H1 (cell line): ENCODE measurements at places on chromosomes 4 and X. TPM values are rescaled to one million over a fixed set of nuclear protein-coding genes. Genes with fewer than 3 reads are reported as not detected.
A peak's percentile ranks its signal among the peaks of the same experiment; 100 is the strongest.

- DNase-seq: no peak
Measured at GRCh38 chr4:189377569-189377968, 563.1 kb upstream of the FRG1 start.

- DNase-seq: no peak
Measured at GRCh38 chr4:39609454-39609931, 29.2 kb downstream of the SMIM14 start.

DNA sequence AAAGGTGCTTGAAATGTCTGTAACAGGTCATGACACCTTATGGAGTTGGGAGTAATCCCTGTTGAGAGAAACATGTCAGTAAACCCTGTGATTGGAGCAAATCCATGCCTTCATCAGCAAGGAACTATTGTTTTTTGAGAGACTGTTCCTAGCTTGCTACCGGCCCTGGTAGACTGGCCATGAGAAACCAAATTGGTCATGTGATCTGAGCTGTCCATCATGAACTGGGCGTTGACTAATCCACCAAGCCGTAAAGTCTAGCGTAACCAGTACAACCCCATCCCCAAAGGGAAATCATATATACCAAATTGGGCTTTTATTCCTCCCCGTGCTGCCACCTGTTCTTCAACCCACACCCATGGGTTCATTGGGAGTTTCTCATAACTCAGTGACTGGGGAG lies 143.7 kb downstream of the PHF8 start:
- DNase-seq: no peak

DNA sequence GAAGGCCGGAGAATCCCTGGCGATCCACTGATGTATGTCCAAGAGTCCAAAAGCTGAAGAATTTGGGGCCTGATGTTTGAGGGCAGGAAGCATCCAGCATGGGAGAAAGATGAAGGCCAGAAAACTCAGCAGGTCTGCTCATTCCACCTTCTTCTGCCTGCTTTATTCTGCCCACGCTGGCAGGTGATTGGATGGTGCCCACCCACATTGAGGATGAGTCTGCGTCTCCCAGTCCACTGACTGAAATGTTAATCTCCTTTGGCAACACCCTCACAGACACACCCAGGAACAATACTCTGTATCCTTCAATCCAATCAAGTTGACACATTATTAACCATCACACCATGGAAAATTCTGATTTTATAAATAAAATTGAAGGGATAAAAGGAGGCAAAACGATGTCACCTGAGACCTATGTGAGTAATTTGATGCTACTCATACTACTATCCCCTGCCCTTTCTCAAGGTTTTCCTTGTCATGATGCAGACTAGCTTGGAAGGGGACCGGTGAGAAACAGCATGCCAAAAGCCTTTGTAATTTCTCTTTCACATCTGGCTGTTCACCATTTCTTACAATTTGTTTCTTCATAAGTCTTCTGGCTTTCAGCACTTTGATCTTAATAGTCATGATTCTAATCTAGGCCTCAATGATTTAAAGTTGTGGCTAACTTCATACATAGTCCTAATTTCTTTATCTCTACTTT lies 9.7 kb upstream of the PYURF start:
- no peak for DNase-seq

DNA sequence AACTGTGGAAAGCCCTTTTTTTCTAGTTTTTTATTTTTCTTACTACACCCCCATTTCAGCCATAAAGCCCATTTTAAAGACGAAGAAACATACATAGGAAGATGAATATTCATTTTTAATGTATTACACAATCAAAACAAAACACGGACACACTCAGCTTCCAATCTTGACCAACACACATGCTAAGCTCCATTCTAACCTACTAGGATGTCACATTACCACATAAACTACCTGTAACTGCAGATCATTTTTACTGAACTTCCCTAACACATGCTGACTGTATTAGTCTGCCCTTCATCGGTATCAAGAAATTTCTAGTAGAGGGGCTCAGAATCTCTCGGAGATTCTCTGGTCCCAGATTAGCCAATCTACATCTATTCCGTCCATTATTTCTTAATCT lies 1.8 kb downstream of the CCNI start:
- no peak for DNase-seq

- peak; percentile 32 for DNase-seq
Measured at GRCh38 chr4:26001413-26001812, 87.4 kb downstream of the SMIM20 start.

- no peak for DNase-seq
Measured at GRCh38 chr4:184417802-184418511, 56.4 kb downstream of the IRF2 start.

GRCh38 chrX:66625525-66625924 lies 13.4 kb downstream of the EDA2R start:
- no peak for DNase-seq

DNA sequence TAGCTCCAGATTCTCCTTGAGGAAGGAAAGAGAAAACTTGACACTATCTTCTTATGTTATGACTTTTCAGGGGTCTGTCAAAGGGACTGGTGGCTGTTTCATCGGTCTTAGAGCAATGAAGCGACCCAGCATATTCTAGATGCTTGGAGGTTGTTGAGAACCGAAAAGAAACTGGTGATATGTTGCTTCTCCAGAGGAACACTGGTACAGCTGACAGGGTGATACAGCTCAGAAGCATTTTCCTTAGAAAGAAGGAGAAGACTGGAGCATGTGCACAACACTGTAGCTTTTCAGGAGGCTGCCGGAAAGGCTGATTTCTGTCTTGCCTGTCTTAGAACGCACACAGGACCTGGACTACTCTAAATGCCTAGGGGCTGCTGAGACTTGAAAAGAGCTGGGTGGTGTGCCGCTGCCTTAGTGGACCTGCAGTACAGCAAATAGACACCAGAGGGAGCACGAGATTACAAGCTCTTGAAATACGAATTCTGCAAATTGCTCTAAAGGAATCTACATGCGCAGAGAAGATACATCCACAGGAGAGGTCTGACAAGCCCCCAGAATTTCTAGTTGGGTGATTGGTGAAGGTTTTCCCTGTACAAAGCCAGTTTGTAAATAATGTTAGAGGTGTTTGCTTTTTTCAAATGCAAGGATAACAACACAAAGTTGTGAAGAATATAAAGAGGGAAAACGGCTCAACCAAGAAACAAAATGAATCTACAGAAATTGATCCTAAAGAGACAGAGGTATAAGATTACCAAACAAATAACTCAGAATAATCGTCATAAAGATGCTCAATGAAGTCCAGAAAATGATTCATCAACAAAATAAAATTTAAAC lies 223.1 kb upstream of the DMD start:
- DNase-seq: peak; percentile 79

DNA sequence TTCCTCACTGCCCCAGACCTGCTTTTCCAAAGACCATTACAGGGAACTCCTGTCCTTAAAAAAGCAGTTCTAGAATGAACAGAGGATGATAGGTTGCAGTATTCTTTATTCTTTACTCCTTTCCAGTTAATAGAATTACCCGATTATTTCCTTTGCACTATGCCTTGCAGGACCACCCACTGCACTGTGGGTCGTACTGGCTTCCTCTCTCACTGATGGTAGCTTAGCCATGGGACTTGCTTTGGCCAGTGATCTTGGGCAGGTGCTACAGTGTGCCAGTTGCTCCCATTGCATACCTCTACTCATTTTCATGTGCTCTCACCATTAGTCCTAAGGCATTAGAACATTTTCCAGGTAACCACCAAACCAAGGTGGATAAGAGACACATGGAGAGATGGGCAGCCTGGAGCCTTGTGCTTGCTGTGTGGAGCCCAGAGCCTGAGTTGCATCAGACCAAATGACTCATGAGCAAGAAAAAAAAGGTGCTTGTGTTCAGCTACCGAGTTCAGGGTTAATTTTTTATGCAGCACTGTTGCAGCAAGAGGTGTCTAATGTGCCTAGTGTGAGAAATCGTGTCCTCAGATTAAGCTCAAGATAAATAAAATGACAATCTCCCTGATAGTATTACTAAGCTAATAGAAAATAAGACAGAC lies 7.6 kb upstream of the UNC5C start:
- DNase-seq: no peak

DNA sequence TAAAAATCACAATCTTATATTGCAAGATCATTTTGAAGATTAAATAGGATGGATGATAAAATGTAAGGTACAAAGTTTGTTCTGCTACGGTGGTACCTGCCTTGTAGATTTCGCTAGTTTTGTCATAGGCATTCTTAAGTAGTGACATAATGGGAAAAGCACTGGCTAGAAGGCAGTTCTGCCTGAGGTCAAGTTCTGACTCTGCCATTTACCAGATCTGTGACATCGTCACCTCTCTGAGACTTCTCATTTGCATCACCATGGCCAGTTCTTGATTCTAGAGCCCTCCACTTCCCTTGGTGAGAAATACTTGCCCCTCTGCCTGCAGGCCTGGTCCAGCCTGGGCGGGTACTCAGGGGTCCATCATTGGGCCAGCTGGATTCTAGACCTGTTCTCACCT lies 85.2 kb downstream of the HS3ST1 start:
- DNase-seq: no peak

DNA sequence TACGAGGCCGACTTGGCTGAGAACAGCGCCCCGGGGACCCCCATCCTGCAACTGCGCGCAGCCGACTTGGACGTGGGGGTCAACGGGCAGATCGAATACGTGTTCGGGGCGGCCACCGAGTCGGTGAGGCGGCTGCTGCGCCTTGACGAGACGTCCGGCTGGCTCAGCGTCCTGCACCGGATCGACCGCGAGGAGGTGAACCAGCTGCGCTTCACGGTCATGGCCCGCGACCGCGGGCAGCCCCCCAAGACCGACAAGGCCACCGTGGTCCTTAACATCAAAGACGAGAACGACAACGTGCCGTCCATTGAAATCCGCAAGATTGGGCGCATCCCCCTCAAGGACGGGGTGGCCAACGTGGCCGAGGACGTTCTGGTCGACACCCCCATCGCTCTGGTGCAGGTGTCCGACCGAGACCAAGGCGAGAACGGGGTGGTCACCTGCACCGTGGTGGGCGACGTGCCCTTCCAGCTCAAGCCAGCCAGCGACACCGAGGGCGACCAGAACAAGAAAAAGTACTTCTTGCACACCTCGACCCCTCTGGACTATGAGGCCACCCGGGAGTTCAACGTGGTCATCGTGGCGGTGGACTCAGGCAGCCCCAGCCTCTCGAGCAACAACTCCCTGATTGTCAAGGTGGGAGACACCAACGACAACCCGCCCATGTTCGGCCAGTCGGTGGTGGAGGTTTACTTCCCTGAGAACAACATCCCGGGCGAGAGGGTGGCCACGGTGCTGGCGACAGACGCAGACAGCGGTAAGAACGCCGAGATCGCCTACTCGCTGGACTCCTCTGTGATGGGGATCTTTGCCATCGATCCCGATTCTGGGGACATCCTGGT lies 2.4 kb downstream of the PCDH7 start:
- peak; percentile 73 for DNase-seq

- DNase-seq: no peak
Measured at GRCh38 chr4:133151691-133152329, 2.7 kb downstream of the PCDH10 start.

GRCh38 chrX:3378156-3378555 lies 31.7 kb upstream of the MXRA5 start:
- DNase-seq: no peak

- DNase-seq: no peak
Measured at GRCh38 chr4:14293582-14293981, 666.1 kb upstream of the BOD1L1 start.

GRCh38 chr4:94411296-94411695 lies 40.4 kb upstream of the PDLIM5 start:
- no peak for DNase-seq

GRCh38 chr4:140168474-140168873 lies 14.5 kb upstream of the MAML3 start:
- no peak for DNase-seq

- DNase-seq: no peak
Measured at GRCh38 chr4:139115226-139115625, 61.8 kb downstream of the ELF2 start.

GRCh38 chrX:30521440-30522182 lies 56.0 kb downstream of the TASL start:
- no peak for DNase-seq

DNA sequence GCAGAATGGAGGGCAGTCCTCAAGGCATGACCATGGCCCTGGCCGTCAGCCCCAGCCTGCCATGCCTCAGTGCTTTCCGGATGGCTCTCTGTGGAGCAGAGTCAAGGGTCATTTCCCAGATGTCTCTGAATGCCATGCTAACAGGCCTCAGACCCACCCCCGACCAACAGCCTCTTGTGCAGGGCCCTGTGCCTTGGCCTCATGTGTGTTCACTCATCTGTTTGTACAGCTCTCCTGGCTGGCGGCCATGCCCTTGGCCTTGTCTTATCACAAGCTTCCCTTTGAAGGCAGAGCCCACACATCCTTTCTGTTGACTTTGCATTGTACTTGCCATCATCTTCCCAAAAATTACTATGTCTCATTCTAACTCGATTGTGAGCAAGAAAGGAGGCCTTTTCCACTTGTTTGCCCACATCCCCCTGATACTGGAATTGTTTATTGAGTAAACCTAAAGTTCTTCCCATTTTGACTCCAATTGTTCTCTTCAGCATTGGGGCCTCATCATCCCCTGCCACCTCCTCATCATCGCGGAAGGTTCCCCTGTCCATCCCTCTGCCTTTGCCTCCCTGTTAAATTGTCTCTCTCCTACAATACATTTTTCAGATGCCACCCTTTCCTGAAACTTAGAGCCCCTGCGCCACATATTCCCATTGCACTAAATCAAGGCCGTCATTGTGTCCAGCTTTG lies 6.3 kb downstream of the CA5B start:
- no peak for DNase-seq

DNA sequence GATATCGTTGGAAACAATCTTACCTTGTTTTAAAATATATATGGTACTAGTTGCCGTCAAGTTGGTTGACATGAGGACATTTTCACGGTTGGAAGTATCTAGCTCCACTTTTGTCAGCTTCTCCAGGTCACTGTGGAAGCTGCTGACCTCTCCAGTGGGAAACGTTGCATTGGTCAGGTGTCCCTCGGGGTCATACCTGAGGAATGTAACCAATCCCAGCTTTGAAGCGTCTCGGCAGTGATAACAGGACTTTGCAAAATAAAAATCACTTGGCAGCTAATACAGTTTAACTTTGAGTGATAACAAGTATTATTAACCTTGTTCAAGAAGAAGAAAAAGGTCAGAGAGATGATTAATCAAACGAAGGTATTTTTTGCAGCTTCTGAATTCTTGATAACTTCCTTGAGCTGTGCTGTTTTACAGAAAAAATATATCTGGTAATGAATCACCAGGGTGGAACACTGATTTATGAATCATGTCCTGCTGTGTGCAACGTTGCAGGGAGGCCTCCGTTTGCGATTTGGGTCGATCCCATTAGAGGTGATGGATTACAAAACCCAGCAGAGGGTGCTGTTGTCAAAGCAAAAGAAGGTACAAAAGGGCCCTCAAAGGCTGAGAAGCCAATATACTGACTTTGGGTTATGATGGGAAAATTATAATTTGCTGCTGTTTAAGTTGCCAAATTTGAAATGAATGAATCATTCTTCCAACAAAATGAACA lies 60.1 kb downstream of the SH2D1A start:
- peak; percentile 49 for DNase-seq

GRCh38 chrX:122739770-122740169 lies 444.3 kb upstream of the GRIA3 start:
- DNase-seq: no peak

The HEPH gene
- 41.4 and 46.2 TPM in 2 replicates for total RNA-seq

The SOD3 gene
- total RNA-seq: 4.9 and 5.5 TPM in 2 replicates

The SEL1L3 gene
- 51.0 and 54.0 TPM in 2 replicates for total RNA-seq

The NLGN4X gene
- 104 and 112 TPM in 2 replicates for total RNA-seq

The CNKSR2 gene
- total RNA-seq: 16.3 and 19.8 TPM in 2 replicates

The GAGE2A gene
- not detected in 2 replicates for total RNA-seq

The PRR32 gene
- not detected in 2 replicates for total RNA-seq
